ENCODE measurements at places on chromosomes 7 and 10.

DNA sequence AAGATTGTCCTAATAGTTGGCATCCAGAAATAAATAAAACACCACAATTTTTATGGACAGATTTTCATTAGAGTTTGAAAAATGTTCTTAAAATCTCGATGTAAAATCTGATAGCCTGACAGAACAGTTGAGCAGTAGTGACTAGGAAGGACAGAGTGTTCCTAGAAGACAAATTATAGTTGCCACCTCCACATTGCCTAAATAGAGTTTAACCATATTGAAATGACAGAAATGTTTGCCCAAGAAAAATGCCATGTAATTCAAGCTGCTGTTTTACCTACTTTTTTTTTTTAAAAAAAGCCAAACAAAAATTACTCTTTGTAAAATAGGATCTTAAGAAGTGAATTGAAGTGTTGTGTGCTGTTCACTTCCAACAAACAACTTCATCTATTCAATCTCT lies 8.9 kb upstream of the HERC4 start:
- no peak for DNase-seq

GRCh38 chr10:66927971-66928770 lies 2.3 kb downstream of the LRRTM3 start:
- DNase-seq, result no peak

GRCh38 chr7:142669074-142669654 lies 80.1 kb upstream of the PRSS1 start:
- DNase-seq, result peak; percentile 22

GRCh38 chr10:89926736-89927135 lies 225.3 kb downstream of the KIF20B start:
- no peak for DNase-seq

- no peak for DNase-seq
Observed at GRCh38 chr7:105647591-105647990, 66.3 kb upstream of the EFCAB10 start.

- no peak for DNase-seq
Observed at GRCh38 chr7:91414734-91415133, 150.5 kb downstream of the FZD1 start.

DNA sequence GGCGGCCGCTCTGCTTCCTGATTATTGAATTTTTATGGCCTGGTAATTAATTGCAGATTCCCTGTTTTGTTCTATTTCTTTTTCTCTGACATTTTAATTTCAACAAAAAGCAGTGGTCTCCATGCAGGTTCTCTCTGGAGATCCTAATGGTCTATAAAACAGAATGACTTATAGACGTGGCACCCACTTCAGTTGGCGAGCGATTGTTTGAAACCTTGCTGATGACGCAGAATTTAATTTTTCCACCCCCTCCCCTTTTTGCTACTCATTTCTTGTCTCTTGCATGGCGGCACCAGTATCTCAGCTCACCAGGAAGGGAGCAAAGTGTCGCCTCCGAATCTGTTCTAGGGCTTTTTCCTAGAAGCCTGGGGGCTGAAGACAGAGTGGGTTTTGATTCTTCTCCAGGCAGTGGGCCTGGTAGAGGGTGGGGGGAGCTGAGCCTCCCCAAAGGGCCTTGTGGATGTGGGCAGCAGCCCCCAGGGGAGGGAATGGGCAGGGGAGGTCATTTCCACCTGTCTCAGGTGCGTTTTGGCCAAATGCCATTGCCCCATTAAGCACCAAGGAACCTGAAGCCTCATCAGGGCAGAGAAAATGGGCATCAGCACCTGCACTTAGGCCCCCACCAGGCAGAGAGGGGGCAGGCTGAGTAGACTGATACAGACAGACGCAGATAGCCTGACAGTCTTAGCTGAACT lies 3.5 kb upstream of the COMTD1 start:
- DNase-seq, result no peak

DNA sequence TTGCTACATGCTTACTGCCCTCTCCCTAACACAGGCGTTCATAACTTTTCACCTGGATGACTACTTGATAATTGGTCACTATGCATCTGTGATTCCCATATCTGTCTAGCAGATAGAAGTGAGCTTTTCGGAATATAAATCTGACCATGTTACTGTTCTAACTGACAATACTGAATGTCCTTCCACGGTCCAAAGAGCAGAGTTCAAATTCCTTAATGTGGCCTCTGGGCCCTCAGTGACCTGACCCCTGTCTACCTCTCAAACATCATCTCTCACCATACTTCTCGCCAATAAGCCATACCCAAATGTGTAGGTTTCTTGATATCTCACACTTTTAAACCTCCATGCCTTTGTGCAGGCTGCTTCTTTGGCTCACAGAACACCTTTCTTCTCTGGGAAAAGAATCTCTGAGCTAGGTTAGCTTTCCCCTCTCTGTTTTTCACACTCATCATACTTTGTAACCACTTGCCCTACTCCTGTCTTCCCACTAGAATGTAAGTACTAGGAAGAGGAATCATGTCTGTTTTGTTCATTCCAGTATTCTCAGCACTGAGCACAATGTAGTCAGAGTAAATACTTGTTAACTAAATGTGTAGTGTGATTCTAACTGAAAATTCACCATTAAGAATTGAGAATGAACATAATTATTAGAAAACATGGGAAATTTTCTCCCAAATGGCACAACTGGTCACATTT lies 39.2 kb upstream of the LRRC17 start:
- DNase-seq, result no peak

- peak; percentile 49 for DNase-seq
Observed at GRCh38 chr10:11024596-11024995, 6.9 kb downstream of the CELF2 start.

- DNase-seq, result no peak
Observed at GRCh38 chr7:157503229-157503628, 166.4 kb downstream of the DNAJB6 start.

DNA sequence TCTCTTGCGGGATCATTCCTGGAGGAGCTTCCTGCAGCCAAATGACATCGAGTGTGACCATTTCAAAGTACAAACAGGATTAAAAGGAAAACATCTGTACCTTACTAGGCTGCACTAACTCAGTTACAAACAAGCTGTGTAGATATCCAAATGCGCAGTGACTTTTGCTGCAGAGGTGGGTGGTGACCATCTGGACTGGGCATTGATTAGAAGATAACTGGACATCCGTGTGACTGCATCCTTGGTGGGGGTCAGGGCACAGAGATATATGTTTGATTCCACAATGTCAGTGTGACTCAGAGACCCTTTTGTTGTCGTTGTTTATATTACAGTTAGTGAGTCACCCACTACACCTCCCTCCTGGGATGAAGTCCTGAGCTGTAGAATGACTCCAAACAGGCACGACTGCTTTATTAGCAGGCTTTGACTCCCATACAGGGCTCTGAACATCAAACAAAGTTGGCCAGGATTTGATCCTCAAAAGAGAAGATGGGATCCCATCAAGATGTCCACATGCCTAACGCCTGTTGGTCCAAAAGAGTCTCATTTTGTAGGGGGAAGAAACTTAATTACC lies 56.7 kb upstream of the SDK1 start:
- DNase-seq, result peak; percentile 76

DNA sequence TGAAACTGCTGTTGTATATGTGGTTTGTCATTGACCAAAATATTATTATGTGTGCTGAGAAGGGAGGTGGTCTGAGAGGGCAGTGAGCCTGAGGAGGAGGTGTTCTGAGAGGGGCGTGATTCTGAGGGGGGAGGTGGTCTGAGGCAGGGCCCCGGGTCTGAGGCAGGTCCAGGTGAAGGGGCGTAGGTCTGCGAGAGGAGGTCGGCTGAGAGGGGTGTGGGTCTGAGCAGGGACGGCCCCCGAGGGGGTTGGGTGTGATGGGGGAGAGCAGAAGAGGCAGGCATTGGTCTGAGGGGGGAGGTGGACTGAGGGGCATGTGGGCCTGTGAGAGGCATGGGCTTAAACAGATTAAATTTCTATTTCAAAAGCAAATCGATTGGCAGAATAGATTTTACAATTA lies 32.4 kb downstream of the AKR1C4 start:
- DNase-seq, result no peak

GRCh38 chr10:33661580-33662336 lies 327.3 kb upstream of the NRP1 start:
- peak; percentile 86 for DNase-seq

GRCh38 chr7:111842491-111842890 lies 280.2 kb upstream of the IMMP2L start:
- DNase-seq, result no peak

GRCh38 chr10:78209970-78210369 lies 176.3 kb downstream of the RPS24 start:
- no peak for DNase-seq

Data from MCF 10A (cell line).